ENCODE measurements at places on chromosomes 7 and 10.
A peak's percentile ranks its signal among the peaks of the same experiment; 100 is the strongest.

DNA sequence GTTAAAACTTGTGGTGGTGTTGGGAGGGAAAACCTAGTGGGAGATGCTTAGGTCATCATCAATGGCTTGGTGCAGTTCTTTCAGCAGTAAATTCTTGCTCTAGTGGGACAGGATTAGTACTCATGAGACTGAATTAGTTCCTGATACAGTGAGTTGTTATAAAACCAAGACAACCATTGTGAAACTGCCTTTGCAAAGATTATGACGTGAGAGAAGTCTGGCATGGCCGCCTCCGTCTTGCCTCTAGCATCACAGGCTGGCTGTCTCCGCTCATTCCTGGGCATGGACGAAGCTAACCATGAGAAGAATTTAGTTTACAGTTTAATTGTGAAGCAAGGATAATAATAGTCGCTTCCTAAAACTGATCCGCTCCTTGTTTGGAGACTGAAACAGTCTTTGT is 186.4 kb downstream of the KIF20B start:
- no peak for DNase-seq
- no peaks in the 10 kb centered on the region for H3K27me3 ChIP-seq
- no peaks in the 10 kb centered on the region for H3K36me3 ChIP-seq
- no peaks in the 10 kb centered on the region for H3K4me1 ChIP-seq
- H3K4me3 ChIP-seq, result no peak overlapping the region
- no peak overlapping the region for H3K27ac ChIP-seq

- H3K4me3 ChIP-seq, result no peak overlapping the region
- no peak for DNase-seq
- no peak overlapping the region for H3K27ac ChIP-seq
These were observed 586.5 kb downstream of the LRMDA start for GRCh38 chr10:76017733-76018433.

GRCh38 chr7:151682831-151683614 is 163.3 kb upstream of the RHEB start:
- no peak overlapping the region for H3K27ac ChIP-seq
- no peak for DNase-seq
- no peak overlapping the region for H3K4me3 ChIP-seq

GRCh38 chr10:44978570-44979280 is at the start of gene DEPP1:
Gene DEPP1, minus strand, starts transcription at chr10:44978809. Its CDS starts 779 bp downstream, at chr10:44978030.
- peak; percentile 90 for DNase-seq
- peaks cover 75% of the 10 kb centered on the region for H3K4me1 ChIP-seq
- no peaks in the 10 kb centered on the region for H3K27me3 ChIP-seq
- H3K4me3 ChIP-seq, result peak within 1 kb of the TSS; percentile 43
- no peaks in the 10 kb centered on the region for H3K36me3 ChIP-seq
- H3K27ac ChIP-seq, result peak within 1 kb of the TSS; percentile 63

- H3K4me3 ChIP-seq, result no peak overlapping the region
- no peaks in the 10 kb centered on the region for H3K27me3 ChIP-seq
- DNase-seq, result no peak
- no peak overlapping the region for H3K27ac ChIP-seq
- peaks cover 51% of the 10 kb centered on the region for H3K4me1 ChIP-seq
These were observed 25.2 kb downstream of the ARL5B start for GRCh38 chr10:18684416-18684815.

DNA sequence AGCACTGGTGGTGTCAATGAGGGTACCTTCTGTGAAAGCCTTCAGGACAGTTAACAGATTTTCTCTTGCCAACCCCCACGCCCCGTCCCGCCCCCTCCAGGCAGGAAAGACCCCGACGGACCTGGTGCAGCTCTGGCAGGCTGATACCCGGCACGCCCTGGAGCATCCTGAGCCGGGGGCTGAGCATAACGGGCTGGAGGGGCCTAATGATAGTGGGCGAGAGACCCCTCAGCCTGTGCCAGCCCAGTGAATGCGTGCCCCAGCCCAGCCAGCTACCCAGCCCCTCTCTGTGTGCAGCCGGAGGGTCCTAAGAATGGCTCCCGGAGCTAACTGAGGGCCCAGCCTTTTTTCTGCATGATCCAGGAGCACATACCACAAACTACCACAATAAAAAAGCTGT is 713 bp upstream of the HOGA1 start:
- H3K4me3 ChIP-seq, result no peak overlapping the region
- H3K27ac ChIP-seq, result peak overlapping the region; percentile 27
- H3K4me1 ChIP-seq, result peaks cover 21% of the 10 kb centered on the region
- DNase-seq, result no peak
- no peaks in the 10 kb centered on the region for H3K27me3 ChIP-seq

DNA sequence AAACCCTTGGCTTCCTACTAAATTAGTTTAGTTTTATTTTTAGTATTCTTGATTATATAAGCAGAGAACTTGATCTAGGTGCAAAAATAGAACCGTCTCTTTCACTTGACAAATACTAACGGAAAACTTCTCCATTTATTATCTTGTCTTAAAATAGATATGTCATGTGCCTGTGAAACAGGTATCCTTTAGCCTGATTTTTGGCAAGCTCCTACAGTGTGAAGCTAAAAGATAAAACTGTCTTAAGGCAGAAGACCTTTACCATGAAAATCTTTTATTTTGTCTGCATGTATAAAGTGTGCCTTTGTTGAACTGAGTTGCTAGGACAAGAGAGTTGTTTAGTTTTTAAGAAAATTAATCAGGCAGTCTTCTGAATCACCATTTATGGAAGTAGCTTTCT is 90.6 kb downstream of the CYP51A1 start:
- DNase-seq, result no peak
- no peak overlapping the region for H3K4me3 ChIP-seq

- H3K4me3 ChIP-seq, result no peak overlapping the region
- no peaks in the 10 kb centered on the region for H3K27me3 ChIP-seq
- DNase-seq, result no peak
- H3K27ac ChIP-seq, result no peak overlapping the region
These were observed 3.5 kb downstream of the LRRTM3 start for GRCh38 chr10:66929375-66929774.

DNA sequence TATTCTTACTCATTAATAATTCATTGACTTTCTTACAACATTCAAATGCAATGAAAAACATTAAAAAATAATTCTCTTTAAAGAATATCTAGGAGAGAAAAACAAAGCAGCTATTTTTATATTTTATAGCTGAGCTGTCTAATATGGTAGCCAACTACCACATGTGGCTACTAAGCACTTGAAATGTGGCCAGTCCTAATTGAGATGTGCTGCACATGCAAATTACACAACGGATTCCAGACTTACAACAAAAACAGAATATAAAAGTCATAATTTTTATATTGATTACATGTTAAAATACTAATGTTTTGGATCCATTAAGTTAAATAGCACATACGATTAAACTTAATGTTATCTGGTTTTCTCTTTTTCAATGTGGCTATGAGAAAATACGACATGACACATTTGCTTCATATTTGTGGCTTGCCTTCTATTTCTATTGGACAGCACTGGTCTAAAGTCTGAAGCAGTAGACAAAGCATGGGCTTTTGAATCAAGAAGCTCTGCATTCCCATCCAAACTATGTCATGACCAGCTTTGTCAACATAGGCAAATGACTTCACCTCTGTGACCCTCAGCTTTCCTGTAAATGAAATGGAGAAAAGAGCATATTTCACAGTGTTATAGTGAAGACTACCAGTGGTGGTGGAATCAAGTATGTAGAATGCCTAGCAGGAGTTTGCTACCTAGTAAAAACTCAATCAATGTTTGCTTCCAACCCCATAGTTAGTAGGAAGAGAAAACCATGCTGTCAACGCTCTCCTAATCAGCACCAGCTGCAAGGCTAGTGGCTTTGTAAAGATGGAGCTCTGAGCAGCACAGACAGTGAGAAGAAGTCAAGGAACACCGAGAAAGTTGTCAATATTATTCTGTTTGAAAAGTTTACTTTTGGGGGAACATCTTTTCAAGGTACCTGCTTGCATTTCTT is 37.1 kb upstream of the GDF10 start:
- H3K4me1 ChIP-seq, result peaks cover 8% of the 10 kb centered on the region
- H3K4me3 ChIP-seq, result no peak overlapping the region
- no peaks in the 10 kb centered on the region for H3K27me3 ChIP-seq
- no peak overlapping the region for H3K27ac ChIP-seq
- DNase-seq, result no peak

GRCh38 chr10:131187926-131188325 is 123.6 kb downstream of the TCERG1L start:
- DNase-seq, result no peak
- H3K36me3 ChIP-seq, result no peaks in the 10 kb centered on the region
- H3K4me3 ChIP-seq, result no peak overlapping the region
- H3K4me1 ChIP-seq, result no peaks in the 10 kb centered on the region
- no peak overlapping the region for H3K27ac ChIP-seq

DNA sequence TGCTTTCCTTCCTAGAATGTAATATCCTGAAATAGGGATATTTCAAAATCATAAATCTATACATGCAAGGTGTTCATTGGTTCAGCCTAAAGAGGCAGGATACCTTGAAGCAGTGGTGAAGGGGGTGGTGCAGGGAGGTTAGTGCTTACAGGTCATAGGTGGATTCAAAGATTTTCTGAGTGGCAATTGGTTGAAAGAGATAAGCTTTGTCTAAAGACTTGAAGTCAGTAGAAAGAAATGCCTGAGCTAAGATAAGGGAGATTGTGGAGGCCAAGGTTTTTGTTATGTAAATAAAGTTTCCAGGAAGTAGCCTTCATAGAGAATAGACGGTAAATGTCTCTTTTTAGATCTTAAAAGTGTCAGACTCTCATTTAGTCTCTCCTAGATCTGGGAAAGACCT is 741.2 kb upstream of the ZWINT start:
- DNase-seq, result no peak
- H3K27me3 ChIP-seq, result no peaks in the 10 kb centered on the region
- no peak overlapping the region for H3K27ac ChIP-seq
- H3K4me3 ChIP-seq, result no peak overlapping the region
- H3K36me3 ChIP-seq, result no peaks in the 10 kb centered on the region

DNA sequence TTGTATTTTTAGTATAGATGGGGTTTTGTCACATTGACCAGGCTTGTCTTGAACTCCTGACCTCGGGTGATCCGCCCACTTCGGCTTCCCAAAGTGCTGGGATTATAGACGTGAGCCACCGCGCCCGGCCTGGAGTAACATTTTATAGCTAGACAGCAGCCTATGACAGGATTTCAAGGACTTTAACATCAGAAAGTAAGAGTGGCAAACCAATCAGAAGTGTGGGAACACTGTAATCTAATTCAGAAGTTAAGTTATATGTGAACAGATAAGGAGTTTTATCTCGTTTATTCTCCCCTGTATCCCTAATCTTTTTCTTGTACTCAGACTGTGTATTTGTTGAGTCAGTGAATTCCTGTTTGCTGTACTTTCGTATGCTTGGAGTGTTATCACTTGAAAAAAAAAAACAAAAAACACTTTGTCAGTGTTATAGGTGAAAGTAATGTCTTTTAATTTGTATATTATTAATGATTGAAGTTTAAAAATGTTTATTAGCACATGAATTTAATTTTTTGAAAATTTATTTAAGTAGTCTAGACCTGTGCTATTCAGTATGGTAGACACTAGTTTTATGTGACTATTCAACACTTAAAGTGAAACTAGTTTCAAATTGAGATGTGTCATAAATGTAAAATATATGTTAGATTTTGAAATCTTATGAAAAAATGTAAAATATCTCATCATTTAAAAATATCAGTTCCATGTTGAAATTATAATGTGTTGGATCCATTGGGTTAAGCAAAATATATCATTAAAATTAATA is 38.6 kb downstream of the RSBN1L start:
- H3K27ac ChIP-seq, result no peak overlapping the region
- DNase-seq, result no peak
- no peaks in the 10 kb centered on the region for H3K4me1 ChIP-seq
- no peaks in the 10 kb centered on the region for H3K27me3 ChIP-seq
- H3K36me3 ChIP-seq, result 0 out of 2 replicates have a peak, but pooled peaks cover 2% of the 10 kb centered on the region

DNA sequence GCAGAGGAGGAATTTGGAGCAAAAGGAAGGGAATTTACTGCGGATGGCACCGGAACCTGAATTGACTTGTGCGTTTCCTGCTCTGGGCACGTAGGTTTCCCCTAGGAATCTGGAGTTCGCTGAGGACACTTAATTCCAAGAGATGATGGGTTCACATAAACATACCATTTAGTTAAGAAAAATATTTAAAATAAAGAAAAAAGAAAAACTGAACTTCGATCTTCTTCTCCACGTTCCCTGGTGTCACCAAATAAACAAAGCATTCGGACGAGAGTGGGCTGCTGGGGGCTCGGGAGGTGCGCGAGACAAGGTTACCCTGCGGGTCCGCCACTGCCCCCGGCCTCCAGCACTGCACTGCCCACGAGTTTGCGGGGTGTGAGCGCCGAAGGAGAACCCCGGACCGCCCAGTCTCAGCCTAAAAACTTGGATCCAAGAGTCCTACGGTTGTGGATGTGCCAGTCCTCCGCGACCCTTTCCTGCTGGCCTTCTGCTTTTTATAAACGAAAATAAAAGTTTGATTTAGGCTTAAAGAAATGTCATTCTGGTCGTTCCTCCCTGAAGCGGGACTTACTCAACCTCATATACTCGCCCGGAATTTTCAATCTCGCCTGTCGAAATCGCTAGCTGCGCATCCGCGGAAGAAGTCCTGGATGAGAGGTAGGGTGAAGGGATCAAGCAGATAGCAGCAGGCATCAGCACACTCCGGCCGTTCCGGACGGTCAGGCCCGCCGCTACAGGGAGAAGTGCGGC is 30.3 kb downstream of the SKIDA1 start:
- H3K4me1 ChIP-seq, result 0 out of 2 replicates have a peak, but pooled peaks cover 2% of the 10 kb centered on the region
- H3K27ac ChIP-seq, result no peak overlapping the region
- peaks cover 3% of the 10 kb centered on the region for H3K27me3 ChIP-seq
- no peaks in the 10 kb centered on the region for H3K36me3 ChIP-seq
- H3K4me3 ChIP-seq, result peak overlapping the region; percentile 80
- no peak for DNase-seq

GRCh38 chr7:98240961-98241673 is 10.9 kb downstream of the TECPR1 start:
- H3K36me3 ChIP-seq, result no peaks in the 10 kb centered on the region
- H3K27ac ChIP-seq, result no peak overlapping the region
- H3K27me3 ChIP-seq, result no peaks in the 10 kb centered on the region

DNA sequence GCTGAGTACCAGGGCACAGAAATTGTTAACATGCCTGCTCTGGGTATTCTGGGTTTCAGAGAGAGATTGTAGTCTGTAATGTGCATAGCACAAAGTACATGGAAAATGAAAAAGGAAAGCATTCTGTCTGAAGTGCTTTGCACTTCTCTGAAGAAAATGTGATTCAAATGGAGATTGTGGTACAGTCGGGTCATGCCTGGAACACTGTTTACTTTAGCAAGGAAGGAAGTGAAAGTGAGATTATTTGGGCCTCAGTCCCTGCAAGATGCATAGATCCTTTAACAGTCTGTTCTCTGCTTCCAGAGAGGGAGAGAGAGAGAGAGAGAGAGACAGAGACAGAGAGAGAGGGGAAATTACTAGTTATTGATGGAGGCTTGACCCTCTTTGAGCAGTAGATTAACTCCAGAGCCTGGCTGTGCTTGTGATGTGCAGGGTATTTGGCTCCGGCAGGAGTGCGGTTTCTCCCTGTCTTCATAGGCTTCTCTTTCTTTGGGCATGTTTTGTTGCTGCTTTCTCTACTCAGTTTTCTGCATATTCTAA is 5.4 kb downstream of the VWC2 start:
- DNase-seq, result no peak
- no peaks in the 10 kb centered on the region for H3K4me1 ChIP-seq
- H3K36me3 ChIP-seq, result no peaks in the 10 kb centered on the region
- no peaks in the 10 kb centered on the region for H3K27me3 ChIP-seq
- no peak overlapping the region for H3K4me3 ChIP-seq

- H3K27me3 ChIP-seq, result peaks cover 2% of the 10 kb centered on the region
- peaks cover 2% of the 10 kb centered on the region for H3K4me1 ChIP-seq
- no peaks in the 10 kb centered on the region for H3K36me3 ChIP-seq
- no peak overlapping the region for H3K27ac ChIP-seq
- DNase-seq, result no peak
These were observed 496.2 kb upstream of the ZMIZ1 start for GRCh38 chr10:78572565-78572964.

- no peaks in the 10 kb centered on the region for H3K27me3 ChIP-seq
- peaks cover 5% of the 10 kb centered on the region for H3K36me3 ChIP-seq
- no peak for DNase-seq
- H3K27ac ChIP-seq, result peak overlapping the region; percentile 71
- no peak overlapping the region for H3K4me3 ChIP-seq
These were observed 76.9 kb downstream of the UBE2H start for GRCh38 chr7:129875745-129876411.
